ENCODE measurements at places on chromosomes 6 and 20.

- no peak for DNase-seq
These were observed 806 bp downstream of the LEMD2 start for GRCh38 chr6:33787954-33788693.

DNA sequence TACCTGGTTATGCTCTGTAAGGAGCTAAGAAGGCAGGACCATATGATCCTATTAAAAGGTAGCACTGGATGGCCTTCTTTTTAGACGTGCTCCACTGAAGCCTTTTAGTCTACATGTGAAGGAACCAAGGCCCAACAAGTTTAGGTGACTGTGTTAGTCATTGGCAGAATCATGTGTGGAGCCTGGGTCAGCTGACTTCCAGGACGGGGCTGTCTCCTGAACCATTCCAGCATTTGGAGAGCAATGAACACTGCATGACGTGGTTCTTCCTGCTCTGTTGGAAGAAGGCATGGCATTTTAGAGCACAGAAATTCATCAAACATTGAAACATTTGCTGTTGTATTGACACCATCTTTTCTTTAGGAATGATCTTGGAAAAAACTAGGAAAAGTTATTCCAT, 87.8 kb upstream of the TIAM2 start:
- DNase-seq, result no peak

DNA sequence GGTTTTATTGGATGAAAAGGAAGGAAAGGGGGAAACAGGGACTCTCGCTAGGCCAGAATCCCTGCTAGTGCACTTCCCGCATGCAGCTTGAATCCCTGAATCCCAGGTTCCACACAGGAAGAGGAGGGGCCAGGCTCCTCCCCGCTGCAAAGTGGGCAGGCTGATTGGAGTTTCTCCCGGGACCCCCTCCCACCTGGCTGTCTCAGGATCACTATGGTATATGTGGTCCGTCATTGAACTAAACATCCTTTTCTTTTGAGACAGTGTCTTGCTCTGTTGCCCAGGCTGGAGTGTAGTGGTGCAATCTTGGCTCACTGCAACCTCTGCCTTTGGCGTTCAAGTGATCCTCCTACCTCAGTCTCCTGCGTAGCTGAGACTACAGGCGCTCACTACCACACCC, 70.7 kb downstream of the FAM50B start:
- no peak for DNase-seq

GRCh38 chr6:53647462-53648094, 18.0 kb downstream of the KLHL31 start:
- DNase-seq, result no peak

DNA sequence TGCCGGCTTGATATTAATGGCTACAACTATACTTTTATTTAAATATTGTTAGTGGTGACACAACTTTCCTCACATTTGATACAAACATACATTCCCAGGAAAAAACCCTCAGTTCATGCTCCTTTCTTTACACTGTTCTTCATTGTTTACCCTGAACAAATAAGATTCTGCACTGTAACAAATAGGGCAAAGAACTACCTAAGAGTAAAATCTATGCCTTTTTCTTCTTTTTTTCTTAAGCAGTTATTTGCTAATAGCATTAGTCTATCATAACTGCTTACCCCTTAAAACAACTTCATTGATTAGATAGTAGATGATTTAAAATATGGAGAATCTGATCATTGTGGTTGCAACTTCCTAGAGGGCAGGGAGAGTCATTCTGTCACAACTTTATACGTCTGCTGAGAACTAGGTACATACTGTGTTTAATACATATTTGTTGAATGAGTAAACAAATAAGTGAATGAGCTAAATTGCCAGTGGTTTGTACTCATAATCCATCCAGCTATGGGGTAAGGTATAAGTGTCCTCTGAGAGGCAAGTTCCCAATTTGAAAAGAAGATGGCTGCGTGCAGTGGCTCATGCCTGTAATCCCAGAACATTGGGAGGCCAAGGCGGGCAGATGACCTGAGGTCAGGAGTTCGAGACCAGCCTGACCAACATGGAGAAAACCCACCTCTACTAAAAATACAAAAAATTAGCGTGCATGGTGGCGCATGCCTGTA, 161.0 kb downstream of the CDK19 start:
- DNase-seq, result no peak

DNA sequence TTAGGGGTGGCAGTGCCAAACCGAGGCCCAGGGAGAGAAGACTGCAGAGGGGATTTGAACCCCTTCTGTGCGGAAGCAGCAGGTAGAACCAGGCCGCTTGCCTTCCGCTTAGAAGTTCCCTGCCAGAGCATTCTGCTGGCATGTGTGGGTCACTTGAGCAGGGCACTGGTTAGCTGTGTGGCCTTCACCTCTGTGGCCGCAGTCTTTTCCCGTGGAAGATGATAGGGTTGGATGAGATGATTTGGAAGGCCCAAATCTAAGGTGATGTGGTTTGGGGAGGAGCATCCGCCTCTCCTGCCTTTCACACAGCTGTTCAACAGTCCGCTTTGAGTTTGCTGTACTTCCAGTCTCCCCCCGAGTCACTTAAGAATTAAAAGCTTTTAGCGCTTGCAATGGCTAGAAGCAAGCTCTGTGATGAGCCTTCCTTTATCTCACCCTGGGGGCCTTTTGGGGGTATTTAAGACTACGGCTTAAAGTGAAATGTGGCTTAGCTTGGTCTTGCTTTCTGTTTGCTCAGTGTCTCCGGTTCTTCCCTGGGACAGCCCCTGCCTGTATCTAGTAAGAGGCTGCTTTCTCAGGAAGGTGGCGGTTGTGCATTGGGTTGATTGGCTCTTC, 743 bp downstream of the CMTR1 start:
- no peak for DNase-seq

DNA sequence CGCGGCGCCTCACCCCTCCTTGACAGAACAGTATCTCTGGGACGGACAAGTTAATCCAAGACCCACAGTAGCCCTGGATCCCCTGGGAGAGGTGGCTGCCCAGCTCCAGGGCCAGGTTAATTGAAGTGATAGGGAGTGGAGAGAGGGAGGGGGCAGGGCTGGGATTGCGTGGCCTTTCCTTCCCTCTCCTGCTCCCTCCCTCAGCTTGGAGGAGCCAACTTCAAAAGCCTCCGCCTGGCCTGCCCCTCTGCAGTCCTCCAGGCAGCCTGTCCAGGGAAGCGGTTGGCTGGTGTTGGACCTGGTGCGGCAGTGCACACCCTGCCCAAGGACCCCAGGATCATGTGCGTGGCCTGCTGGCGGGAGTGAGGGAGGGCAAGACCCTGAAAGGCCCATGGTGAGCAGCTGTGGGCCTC, at the start of gene C20orf204:
TSS of gene C20orf204 (plus strand) at position 250 of the 413 bp plus-strand sequence. CDS start at position 392, 142 bp downstream.
- DNase-seq, result no peak

DNA sequence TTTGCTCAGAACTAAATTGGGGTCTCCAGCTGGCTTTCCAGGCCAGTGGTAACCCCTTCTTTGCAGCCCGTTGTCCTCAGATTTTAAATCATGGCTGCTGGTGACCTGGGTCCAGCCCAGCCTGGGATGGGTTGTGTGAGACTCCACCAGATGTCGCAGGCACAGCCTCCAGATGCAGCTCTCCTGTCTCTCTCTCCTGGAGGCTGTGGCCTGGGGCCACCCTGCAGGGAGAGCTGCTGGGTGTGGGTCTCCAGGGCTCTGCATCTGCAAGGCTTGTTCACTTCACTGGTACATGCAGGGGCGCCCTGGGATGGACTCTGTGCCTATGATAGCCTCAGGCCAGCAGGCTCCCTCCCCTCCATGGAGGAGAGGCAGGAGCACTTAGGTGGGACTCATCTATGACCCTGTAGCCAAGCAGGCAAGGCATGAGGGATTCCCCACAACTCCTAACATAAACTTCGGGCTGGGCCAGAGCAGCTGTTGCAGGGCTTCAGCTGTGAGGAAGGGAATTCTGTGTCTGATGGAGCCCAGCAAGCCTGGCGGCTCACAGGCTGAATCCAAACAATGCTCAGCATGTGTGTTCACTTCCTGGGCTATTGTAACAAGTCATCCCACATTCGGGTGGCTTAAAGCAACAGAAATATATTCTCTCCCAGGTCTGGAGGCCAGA, 94.7 kb upstream of the NXT1 start:
- no peak for DNase-seq

DNA sequence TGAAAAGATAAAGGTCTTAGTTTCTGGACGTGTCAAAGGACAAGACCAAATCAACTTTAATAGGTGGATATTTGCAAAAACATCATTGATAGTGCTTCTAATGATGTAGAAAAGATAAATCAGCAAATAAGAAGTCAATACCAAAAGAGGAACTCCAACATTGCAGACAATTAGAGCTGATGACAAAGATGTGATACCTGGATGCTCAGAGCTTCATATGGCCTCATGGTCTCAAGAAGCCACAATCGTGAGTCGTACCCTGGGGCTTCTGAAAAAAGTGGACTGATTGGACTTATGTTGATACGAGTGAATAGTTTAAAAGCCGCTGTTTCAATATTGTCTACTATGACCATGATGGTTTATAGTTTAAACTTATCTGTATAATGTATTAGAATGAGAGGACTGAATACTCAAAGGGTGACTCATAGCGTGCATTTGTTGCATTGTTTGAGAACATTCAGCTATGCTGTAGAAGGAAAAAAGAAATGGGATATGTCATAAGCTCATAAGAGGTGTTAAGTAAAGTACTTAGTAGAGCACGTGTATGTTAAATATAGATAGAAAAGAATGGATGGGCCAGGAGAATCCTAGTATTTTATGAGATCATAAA, 54.6 kb upstream of the RIPOR2 start:
- no peak for DNase-seq

All from NCI-H1930 (cell line).